ENCODE measurements at places on chromosomes 1 and 21. TPM values are rescaled to one million over a fixed set of nuclear protein-coding genes. Genes with fewer than 3 reads are reported as not detected.

DNA sequence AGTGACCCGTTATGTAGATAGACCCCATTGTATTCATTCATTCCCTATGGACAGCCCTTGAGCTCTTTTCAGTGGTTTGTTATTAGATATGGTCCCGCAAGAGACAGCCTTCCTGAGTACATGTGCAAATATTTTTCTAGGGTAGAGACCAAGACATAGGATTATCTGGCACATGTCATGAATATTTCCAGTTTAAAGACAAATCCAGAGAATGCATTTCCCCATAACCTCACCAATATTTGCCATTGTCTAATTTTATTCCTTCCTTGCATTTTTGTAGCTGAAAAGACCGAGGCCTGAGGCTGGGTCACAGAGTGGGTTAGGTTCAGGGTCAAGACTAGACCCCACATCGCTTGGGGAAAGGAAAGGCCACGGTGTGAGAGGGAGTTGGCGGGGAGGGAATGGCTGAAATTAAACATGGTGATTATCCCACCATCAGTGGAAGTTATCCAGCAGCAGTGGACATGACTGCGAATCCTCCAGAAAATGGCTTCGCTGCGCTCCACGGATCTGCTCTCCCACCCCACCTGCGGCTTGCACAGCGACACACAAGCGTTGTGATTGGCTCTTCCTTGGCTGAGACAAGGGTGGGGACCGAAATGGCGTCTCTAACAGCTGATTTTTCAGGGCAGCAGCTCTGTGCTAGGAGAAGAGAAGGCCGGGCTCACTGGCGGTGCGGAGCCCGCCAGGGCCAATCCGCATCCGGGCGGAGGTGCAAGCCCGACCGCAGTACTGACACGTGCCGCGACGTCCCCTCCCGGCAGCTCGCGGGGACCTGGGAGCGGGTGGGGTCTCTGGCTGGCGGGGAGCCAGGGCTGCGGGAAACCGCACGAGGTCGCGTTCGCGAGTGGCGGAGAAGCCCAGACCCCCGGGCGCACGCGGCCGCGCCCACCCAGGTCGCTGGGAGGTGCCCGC is 16.1 kb upstream of the STMN1 start:
- no peaks in the 10 kb centered on the region for H3K27me3 ChIP-seq
- H3K4me3 ChIP-seq = peak overlapping the region; percentile 56
- no peaks in the 10 kb centered on the region for H3K36me3 ChIP-seq
- DNase-seq = peak; percentile 78

The OR2L13 gene
- not detected for total RNA-seq

The ZNF695 gene
- total RNA-seq = not detected

The PLXNA2 gene
- total RNA-seq = 98.5 TPM

The PTAFR gene
- total RNA-seq = 31.6 TPM

GRCh38 chr1:163747261-163747660 is 425.5 kb downstream of the NUF2 start:
- H3K36me3 ChIP-seq = no peaks in the 10 kb centered on the region
- H3K4me3 ChIP-seq = no peak overlapping the region
- no peak overlapping the region for H3K27ac ChIP-seq
- H3K27me3 ChIP-seq = no peaks in the 10 kb centered on the region
- no peak for DNase-seq

The CD84 gene
- 20.7 TPM for total RNA-seq

- no peaks in the 10 kb centered on the region for H3K27me3 ChIP-seq
- no peak for DNase-seq
- no peak overlapping the region for H3K4me3 ChIP-seq
- no peak overlapping the region for H3K27ac ChIP-seq
- H3K36me3 ChIP-seq = no peaks in the 10 kb centered on the region
These were observed 184.4 kb downstream of the MRPL39 start for GRCh38 chr21:25422610-25423608.

DNA sequence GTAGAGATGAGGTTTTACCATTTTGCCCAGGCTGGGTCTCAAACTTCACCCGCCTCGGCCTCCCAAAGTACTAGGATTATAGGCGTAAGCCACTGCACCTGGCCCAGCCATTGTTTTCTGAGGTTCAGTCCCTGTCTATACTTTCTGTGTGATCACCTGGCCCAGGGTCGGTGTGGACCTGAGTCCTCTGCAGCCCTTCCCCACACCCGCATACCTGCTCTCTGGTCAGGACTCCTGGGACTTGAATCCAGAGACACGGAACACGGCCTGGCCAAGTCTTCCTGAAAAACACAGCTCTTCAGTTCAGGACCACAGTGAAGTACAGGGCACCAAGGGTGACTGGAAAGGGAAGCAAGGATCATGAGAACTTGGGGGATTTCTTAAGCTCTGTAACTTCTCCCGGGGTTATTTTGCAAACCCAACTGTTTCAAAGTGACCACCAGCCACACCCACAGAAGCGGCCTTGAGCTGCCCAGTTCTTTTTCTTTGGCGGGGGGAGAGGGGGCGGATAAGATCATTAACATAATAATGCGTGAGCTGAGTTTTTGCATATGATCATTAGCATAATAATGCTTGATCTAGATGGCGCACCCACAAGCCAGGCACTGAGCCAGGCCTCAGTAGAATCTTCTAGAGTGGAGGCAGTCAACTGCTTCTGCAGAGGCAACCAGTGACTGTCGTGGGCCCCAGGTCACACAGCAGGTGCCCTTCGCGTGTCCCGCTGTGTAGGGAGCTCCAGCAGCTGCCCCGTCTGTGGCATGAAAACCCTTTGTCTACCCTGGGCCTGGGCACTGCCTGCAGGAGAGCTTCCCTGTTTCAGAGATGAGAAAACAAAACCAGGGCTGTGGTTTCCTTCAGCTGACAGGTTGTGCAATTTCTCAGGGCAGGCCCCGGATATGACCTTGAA is 1.7 kb upstream of the NADK start:
- H3K36me3 ChIP-seq = peaks cover 2% of the 10 kb centered on the region
- H3K27ac ChIP-seq = peak overlapping the region; percentile 82
- peak; percentile 79 for DNase-seq
- H3K4me1 ChIP-seq = peaks cover 72% of the 10 kb centered on the region

GRCh38 chr21:42146273-42146805 is 72.6 kb upstream of the ABCG1 start:
- no peaks in the 10 kb centered on the region for H3K36me3 ChIP-seq
- no peaks in the 10 kb centered on the region for H3K27me3 ChIP-seq
- H3K4me1 ChIP-seq = peaks cover 13% of the 10 kb centered on the region
- H3K4me3 ChIP-seq = no peak overlapping the region

GRCh38 chr1:65581119-65581518 is 160.7 kb downstream of the LEPR start:
- H3K36me3 ChIP-seq = no peaks in the 10 kb centered on the region
- DNase-seq = no peak
- H3K27me3 ChIP-seq = no peaks in the 10 kb centered on the region
- H3K27ac ChIP-seq = no peak overlapping the region

The SFT2D2 gene
- 87.6 TPM for total RNA-seq

- H3K27ac ChIP-seq = no peak overlapping the region
- H3K36me3 ChIP-seq = no peaks in the 10 kb centered on the region
- no peak for DNase-seq
- H3K27me3 ChIP-seq = no peaks in the 10 kb centered on the region
- H3K4me1 ChIP-seq = peaks cover 14% of the 10 kb centered on the region
These were observed 517.5 kb downstream of the PLPP3 start for GRCh38 chr1:56061824-56062223.

The TNFRSF9 gene
- 0.49 TPM for total RNA-seq

The GPA33 gene
- total RNA-seq = 0.90 TPM

The ANKRD35 gene
- 1.6 TPM for total RNA-seq

The C1orf210 gene
- total RNA-seq = 18.9 TPM

- H3K4me1 ChIP-seq = peaks cover 11% of the 10 kb centered on the region
- H3K36me3 ChIP-seq = no peaks in the 10 kb centered on the region
- DNase-seq = no peak
- H3K4me3 ChIP-seq = no peak overlapping the region
- no peaks in the 10 kb centered on the region for H3K27me3 ChIP-seq
- H3K27ac ChIP-seq = peak overlapping the region; percentile 18
These were observed 26.4 kb upstream of the FMO1 start for GRCh38 chr1:171221665-171222591.

The LIN9 gene
- total RNA-seq = 4.6 TPM

The GCSAML gene
- 2.7 TPM for total RNA-seq

- no peak for DNase-seq
- no peaks in the 10 kb centered on the region for H3K27me3 ChIP-seq
- no peak overlapping the region for H3K4me3 ChIP-seq
- H3K27ac ChIP-seq = peak overlapping the region; percentile 76
- no peaks in the 10 kb centered on the region for H3K36me3 ChIP-seq
These were observed 65.4 kb downstream of the ALPL start for GRCh38 chr1:21574466-21575151.

The FAM72C gene
- total RNA-seq = not detected

GRCh38 chr1:11654137-11654938 is at the start of the genes FBXO2 and FBXO44:
TSS of gene FBXO2 (minus strand) at chr1:11654429. CDS start at chr1:11654340, 89 bp downstream.
TSS of gene FBXO44 (plus strand) at chr1:11654877. CDS start at chr1:11655836, 959 bp downstream.
- peaks cover 12% of the 10 kb centered on the region for H3K36me3 ChIP-seq
- H3K27me3 ChIP-seq = no peaks in the 10 kb centered on the region

- peak overlapping the region; percentile 81 for H3K27ac ChIP-seq
- H3K36me3 ChIP-seq = no peaks in the 10 kb centered on the region
- H3K27me3 ChIP-seq = no peaks in the 10 kb centered on the region
- H3K4me1 ChIP-seq = peaks cover 7% of the 10 kb centered on the region
- DNase-seq = no peak
These were observed 801 bp upstream of the DDAH1 start for GRCh38 chr1:85465786-85466134.

GRCh38 chr1:3348196-3348865 is 106.1 kb upstream of the ARHGEF16 start:
- peaks cover 8% of the 10 kb centered on the region for H3K4me1 ChIP-seq
- DNase-seq = no peak
- no peak overlapping the region for H3K27ac ChIP-seq

The DDAH1 gene
- total RNA-seq = 51.3 TPM

- H3K27me3 ChIP-seq = no peaks in the 10 kb centered on the region
- no peak overlapping the region for H3K4me3 ChIP-seq
- H3K27ac ChIP-seq = no peak overlapping the region
These were observed 19.6 kb downstream of the AGL start for GRCh38 chr1:99869723-99870122.

GRCh38 chr1:41649396-41650027 is 165.0 kb upstream of the EDN2 start:
- DNase-seq = no peak
- H3K27me3 ChIP-seq = no peaks in the 10 kb centered on the region
- H3K4me1 ChIP-seq = peaks cover 17% of the 10 kb centered on the region

DNA sequence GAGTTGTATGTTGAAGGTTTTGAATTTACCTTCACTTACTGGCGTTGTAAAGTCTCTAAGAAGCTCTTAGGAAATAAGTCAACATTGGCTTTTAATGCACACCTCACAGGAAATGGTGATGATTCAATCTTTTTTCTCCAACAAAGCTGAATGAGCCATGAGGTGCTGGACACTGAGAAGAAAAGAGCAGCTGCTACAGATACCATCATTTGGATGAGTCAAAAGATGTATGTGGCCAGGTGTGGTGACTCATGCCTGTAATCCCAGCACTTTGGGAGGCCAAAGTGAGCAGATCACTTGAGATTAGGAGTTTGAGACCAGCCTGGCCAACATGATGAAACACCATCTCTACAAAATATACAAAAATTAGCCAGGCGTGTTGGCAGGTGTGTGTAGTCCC is 3.3 kb upstream of the IL23R start:
- no peaks in the 10 kb centered on the region for H3K36me3 ChIP-seq
- DNase-seq = no peak

DNA sequence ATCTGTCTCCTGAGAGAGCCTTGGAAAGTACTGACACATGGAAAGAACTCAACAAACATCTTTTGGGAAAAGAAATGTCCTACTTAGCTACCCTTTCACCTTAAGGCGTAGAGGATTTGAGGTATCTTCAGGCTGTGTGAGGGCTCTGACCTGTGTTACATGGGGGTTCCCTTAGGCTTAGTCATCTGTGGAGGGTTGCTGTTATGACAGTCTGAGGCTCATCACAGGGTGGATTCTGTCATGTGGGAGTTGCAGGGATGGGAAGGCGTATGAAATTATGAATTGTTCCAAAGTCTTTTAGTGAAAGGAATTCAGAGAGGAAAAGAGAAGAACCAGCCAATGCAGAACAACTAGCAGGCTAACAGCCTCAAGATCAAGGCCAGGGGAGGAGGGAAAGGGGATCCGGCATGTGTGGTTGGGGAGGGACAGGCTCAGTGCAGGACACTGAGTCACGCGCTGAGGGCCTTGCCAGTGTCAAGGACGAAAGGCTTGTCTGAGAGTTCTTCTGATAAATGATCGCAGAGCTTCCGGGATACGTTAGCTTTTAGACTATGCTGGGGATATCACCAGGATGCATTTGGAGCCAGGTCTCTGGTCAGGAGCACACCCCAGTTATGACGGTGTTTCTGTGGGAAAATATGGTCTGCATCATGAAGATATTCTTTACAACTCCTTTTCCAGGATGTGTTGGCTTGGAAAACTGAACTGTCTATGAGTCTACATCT is 24.6 kb upstream of the PLA2G2C start:
- peaks cover 4% of the 10 kb centered on the region for H3K27me3 ChIP-seq
- no peak overlapping the region for H3K27ac ChIP-seq

DNA sequence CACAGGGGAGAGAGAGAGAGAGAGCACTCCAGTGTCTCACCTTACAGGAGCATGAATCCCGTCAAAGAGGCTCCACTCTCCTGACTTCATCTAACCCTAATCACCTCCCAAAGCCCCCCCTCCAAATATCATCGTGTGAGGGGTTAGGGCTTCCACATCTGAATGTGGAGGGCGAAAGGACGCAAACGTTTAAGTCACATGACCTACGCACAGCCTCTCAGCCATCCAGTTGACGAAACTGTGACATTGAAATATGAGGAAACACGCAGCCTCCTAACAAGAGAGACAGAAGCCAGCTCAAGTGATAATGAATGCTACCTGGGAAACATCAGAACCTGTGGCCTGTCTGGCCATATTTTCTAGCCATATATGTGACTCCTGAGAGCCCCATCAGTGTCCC is 63.7 kb downstream of the MATN1 start:
- no peaks in the 10 kb centered on the region for H3K4me1 ChIP-seq
- H3K27ac ChIP-seq = no peak overlapping the region
- peaks cover 9% of the 10 kb centered on the region for H3K27me3 ChIP-seq
- H3K36me3 ChIP-seq = no peaks in the 10 kb centered on the region
- H3K4me3 ChIP-seq = no peak overlapping the region

DNA sequence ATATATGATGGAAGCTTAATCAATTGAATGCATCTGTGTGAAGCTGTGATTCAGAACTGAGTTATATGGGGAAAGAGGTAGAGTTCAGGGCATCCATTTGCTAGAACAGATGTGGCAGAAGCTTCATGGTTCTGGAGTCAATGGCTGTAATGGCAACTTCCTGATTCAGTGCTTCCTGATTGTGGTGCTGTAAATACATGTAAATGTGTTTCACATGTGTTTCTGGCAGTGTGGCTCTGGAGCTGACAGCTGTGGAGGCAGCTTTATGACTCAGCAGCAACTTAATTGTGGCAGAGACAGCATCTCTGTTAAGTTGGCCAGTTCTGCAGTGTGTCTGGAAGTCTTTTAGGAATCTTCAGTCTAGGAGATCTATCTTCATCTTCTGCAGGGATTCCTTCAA is 226.6 kb upstream of the ZRANB2 start:
- no peaks in the 10 kb centered on the region for H3K36me3 ChIP-seq
- no peaks in the 10 kb centered on the region for H3K4me1 ChIP-seq
- no peak overlapping the region for H3K4me3 ChIP-seq
- H3K27me3 ChIP-seq = no peaks in the 10 kb centered on the region
- DNase-seq = no peak
- no peak overlapping the region for H3K27ac ChIP-seq

GRCh38 chr1:163162381-163162914 is 40.3 kb downstream of the RGS5 start:
- no peak for DNase-seq
- no peaks in the 10 kb centered on the region for H3K36me3 ChIP-seq
- H3K27ac ChIP-seq = no peak overlapping the region
- H3K27me3 ChIP-seq = no peaks in the 10 kb centered on the region
- H3K4me3 ChIP-seq = no peak overlapping the region

GRCh38 chr1:28317014-28317413 is 11.8 kb upstream of the MED18 start:
- H3K27ac ChIP-seq = no peak overlapping the region
- DNase-seq = no peak
- no peaks in the 10 kb centered on the region for H3K36me3 ChIP-seq
- no peaks in the 10 kb centered on the region for H3K27me3 ChIP-seq
- H3K4me3 ChIP-seq = no peak overlapping the region
- H3K4me1 ChIP-seq = no peaks in the 10 kb centered on the region
